ENCODE measurements at places on chromosomes 7 and 10. TPM values are rescaled to one million over a fixed set of nuclear protein-coding genes. Genes with fewer than 3 reads are reported as not detected.
A peak's percentile ranks its signal among the peaks of the same experiment; 100 is the strongest.

DNA sequence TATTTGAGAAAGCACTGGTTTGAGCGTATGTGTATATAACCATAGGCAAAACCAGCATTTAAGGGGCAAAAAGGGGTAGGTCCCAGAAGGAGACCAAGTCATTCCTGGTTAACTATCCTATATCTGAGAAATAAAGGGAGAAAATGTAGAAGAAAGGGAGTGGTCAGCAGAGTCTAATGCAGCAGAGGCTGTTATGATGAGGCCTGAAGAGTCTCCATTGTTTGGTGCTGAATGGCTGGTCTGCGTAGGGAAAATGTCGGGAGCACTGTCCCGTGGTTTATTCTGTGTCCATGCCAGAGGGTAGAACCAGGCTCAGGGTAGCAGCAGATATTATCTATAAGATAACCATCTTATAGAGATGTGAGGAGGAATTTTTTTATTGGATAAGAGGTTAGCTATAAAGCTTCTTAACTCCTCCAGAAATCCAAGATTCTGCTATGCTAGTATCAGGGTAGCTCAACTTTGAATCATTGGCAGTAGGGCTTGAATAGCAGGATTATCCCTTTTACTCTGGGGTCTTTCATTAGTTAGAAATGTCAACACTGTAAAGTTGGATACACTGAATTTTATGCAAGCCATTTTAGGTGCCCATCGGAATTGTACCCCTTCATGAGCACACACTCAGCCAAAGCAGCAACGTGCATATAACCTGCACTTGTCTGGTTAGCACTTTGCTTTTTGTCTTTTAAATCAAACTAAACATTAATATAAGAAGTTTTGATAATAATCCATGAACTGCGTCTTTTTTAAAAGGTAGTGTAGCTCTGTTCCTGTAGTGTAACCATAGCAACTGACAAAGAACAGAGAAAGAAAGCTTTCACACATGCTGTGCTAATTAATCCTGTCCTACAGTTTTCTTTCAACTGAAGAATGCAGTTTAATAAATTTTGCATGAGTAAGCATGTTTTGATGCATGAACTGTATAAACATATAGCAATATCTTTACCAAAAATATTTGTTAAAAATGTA lies 312.0 kb upstream of the FZD1 start:
- H3K4me3 ChIP-seq: no peak overlapping the region
- no peaks in the 10 kb centered on the region for H3K4me1 ChIP-seq
- H3K27ac ChIP-seq: no peak overlapping the region
- H3K36me3 ChIP-seq: no peaks in the 10 kb centered on the region

- DNase-seq: no peak
- no peak overlapping the region for H3K4me3 ChIP-seq
- no peaks in the 10 kb centered on the region for H3K27me3 ChIP-seq
- peaks cover 16% of the 10 kb centered on the region for H3K4me1 ChIP-seq
- no peaks in the 10 kb centered on the region for H3K36me3 ChIP-seq
Measured at GRCh38 chr10:30832749-30833627, 198.7 kb downstream of the ZNF438 start.

GRCh38 chr7:18590744-18591340 lies 95.3 kb downstream of the HDAC9 start:
- no peak overlapping the region for H3K27ac ChIP-seq
- no peaks in the 10 kb centered on the region for H3K4me1 ChIP-seq
- no peak overlapping the region for H3K4me3 ChIP-seq

DNA sequence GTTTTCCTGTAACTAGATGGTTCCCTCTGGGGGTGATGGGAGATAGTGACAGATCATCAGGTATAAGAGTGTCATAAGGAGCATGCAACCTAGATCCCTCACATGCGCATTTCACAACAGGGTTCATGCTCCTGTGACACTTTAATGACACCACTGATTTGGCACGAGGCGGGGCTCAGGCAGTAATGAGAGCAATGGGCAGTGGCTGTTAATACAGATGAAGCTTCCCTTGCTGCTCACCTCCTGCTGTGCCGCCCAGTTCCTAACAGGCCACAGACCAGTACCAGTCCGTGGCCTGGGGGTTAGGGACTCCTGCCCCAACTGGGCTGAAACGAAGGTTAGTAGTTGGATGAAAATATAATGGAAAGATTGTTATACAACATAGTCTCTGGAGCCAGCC lies 201.6 kb upstream of the LRRN3 start:
- no peaks in the 10 kb centered on the region for H3K27me3 ChIP-seq
- no peaks in the 10 kb centered on the region for H3K36me3 ChIP-seq
- DNase-seq: no peak
- no peak overlapping the region for H3K27ac ChIP-seq

Gene SLC16A12
- total RNA-seq: 40.3 TPM

Gene UNCX
- not detected for total RNA-seq

Gene SLC16A9
- 35.6 TPM for total RNA-seq

DNA sequence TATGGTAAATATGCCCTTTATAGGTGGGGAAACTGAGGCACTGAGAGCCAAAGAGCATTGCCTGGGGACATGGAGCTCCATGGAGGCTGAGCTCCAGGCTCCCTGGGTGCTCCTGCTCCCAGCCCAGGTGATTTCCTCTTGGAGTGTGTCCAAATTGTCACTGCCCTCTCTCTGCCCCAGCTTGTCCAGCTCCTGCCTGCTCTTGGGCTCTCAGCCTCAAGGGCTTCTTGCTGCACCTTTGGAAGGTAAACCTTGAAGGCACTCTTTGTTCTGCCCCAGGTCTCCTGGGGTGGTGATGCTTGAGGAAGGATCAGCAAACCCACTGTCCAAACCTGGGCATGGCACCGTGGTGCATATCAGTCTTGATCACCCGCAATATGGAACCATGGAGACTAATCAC lies 166.1 kb downstream of the RPS24 start:
- no peaks in the 10 kb centered on the region for H3K36me3 ChIP-seq
- H3K4me3 ChIP-seq: no peak overlapping the region
- no peaks in the 10 kb centered on the region for H3K4me1 ChIP-seq
- DNase-seq: peak; percentile 22
- H3K27me3 ChIP-seq: no peaks in the 10 kb centered on the region

- no peak for DNase-seq
- peaks cover 7% of the 10 kb centered on the region for H3K4me1 ChIP-seq
- no peaks in the 10 kb centered on the region for H3K36me3 ChIP-seq
- no peak overlapping the region for H3K27ac ChIP-seq
- H3K27me3 ChIP-seq: no peaks in the 10 kb centered on the region
Measured at GRCh38 chr10:94001416-94001810, 7.7 kb downstream of the PLCE1 start.

Gene PRPS1L1
- not detected for total RNA-seq

DNA sequence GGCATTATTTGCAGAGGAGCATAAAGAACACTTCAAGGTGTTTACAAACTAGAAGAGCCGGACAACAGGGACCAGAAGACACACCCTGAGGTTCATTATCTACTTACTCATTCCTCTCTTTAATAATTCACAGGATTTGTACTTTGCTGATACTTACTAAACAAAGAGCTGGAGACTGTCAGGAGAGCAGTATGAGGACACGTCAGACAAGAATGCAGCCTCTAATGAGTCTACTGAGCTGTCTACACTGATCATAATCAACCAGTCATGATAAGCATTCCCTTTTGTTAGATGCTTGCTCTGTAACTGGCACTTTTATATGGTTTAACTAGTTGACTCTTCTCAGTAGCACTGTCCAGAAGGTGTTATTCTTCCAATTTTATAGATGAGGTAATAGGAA lies 243.3 kb upstream of the CDC14C start:
- no peaks in the 10 kb centered on the region for H3K27me3 ChIP-seq
- no peak for DNase-seq
- H3K27ac ChIP-seq: no peak overlapping the region
- H3K4me1 ChIP-seq: no peaks in the 10 kb centered on the region

DNA sequence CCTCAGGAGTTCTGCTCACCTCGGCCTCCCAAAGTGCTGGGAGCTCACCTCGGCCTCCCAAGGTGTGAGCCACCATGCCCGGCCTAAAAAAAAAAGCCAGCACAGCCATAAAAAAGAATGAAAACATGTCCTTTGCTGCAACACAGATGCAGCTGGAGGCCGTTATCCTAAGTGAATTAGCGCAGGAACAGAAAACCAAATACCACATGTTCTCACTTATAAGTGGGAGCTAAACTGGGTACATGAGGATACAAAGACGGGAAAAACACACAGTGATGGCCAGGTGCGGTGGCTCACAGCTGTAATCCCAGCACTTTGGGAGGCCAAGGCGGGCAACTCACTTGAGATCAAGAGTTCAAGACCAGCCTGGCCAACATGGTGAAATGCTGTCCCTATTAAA lies 20.9 kb downstream of the PSPH start:
- no peaks in the 10 kb centered on the region for H3K27me3 ChIP-seq
- no peak overlapping the region for H3K27ac ChIP-seq
- H3K36me3 ChIP-seq: no peaks in the 10 kb centered on the region
- no peak for DNase-seq

Gene TRIM73
- total RNA-seq: 3.4 TPM

DNA sequence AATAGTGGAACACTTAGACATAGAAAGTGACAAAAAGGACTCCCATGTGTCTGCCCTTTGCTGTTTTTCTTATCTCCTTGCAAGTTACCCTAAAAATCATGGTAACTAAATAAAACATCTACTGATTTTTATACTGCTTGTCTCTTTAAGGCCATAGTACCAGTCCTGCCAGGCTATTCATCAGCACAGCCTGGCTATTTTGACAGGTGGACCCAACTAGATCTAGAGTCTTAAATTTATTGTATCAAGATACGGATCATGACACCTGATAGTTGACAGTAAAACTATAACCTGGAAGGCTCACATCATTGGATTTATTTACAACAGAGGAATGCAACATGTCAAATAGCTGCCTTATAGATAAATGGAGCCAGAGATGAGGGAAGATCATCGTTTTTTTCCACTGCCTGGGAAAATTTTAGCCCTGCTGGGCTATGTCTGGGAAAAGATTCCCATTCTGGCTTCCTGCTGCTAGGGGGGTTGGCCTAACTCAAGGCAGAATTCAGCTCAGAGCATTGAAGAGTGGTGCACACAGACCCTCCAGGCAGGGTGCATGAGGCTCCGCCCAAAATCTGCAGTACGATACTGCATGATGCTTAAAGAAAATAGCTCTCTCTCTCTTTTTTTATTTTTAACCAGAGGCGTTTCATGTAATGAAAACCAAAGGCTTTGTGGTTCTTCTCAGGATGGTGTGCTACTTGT lies 292.0 kb upstream of the FZD8 start:
- H3K4me1 ChIP-seq: no peaks in the 10 kb centered on the region
- no peak for DNase-seq
- no peaks in the 10 kb centered on the region for H3K36me3 ChIP-seq
- no peaks in the 10 kb centered on the region for H3K27me3 ChIP-seq
- H3K4me3 ChIP-seq: no peak overlapping the region

GRCh38 chr10:69451784-69452251 lies 553 bp downstream of the TSPAN15 start:
- DNase-seq: peak; percentile 87
- peak overlapping the region; percentile 43 for H3K4me3 ChIP-seq
- no peaks in the 10 kb centered on the region for H3K27me3 ChIP-seq
- peak overlapping the region; percentile 46 for H3K27ac ChIP-seq
- H3K4me1 ChIP-seq: peaks cover 14% of the 10 kb centered on the region

DNA sequence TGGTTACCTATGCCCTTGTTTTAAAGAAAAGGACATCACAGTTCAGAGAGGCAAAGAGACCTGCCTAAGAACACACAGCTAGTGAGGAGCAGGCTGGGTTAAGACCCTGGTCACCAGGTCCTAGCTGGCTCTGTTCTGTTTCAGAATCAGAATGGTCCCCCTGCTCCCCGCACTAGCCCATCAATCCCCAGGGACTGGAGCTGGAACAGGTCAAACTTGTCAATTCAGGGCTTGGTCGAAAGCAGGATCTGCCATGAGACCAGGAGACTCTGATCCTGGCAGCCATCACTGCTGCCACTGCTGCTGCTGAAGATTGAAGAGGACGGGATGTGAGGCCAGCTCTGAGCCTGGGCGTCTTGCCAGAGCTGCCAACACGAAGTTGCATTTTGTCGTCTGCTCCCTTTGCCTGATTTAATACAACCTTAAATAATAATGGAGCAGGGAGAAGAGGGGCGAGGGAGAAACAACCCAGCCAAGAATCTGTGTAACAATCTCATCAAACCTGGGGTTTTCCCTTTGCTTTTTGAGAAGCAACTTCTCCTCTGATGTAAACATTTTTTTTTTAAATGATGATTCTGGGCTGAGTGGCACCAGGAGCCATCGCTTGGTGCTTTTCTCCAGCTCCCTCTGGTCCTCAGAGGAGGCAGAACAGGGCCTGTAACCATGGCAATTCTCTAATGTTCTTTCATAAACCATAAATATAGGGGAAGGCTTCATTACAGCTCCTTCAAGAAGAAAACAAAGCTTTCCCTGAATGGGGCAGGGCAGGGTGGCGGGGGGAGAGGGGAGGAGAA lies 119.0 kb upstream of the SORCS3 start:
- H3K27ac ChIP-seq: no peak overlapping the region
- H3K4me1 ChIP-seq: no peaks in the 10 kb centered on the region
- DNase-seq: peak; percentile 16
- H3K4me3 ChIP-seq: no peak overlapping the region
- H3K36me3 ChIP-seq: no peaks in the 10 kb centered on the region

GRCh38 chr7:134750083-134751062 lies 29.1 kb upstream of the CALD1 start:
- no peaks in the 10 kb centered on the region for H3K4me1 ChIP-seq
- H3K27me3 ChIP-seq: no peaks in the 10 kb centered on the region
- peak; percentile 49 for DNase-seq
- no peak overlapping the region for H3K27ac ChIP-seq

DNA sequence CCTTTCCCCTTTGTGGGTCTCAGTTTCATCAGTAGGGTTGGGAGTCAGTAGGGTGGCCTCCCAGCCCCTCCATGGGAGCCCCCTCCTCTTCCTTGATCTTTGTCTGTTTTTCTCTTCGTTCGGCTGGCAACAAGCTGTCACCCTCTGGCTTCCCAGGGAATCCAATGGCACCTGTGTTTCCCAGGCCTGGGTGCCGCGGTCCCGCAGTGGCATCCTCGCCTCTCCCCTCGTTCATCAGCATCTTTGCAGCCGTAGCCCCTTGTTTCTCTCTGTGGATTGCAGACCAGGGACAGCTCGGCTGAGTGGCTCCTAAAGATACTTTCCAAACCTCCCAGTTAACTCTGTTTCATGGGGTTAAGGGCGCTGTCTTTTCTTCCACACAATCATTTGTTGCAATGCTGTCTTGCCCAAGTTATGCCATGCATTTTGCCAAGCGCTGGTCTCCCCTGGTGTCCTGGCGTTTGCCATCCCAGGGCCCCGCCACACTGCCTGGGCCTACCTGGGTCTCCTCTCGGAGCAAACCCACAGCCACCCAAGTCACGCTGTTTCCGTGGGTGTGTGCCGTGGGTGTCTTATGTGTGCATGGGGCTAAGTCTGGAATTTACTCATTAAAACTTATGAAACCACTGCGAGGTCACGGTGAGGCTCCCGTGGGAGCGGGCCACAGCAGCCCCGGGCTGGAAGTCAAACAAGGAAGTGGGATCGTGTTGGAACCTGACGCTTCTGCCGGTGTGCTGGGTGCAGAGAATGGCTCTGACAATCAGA lies 189.4 kb upstream of the SHH start:
- no peaks in the 10 kb centered on the region for H3K36me3 ChIP-seq
- H3K4me3 ChIP-seq: no peak overlapping the region
- DNase-seq: no peak
- no peak overlapping the region for H3K27ac ChIP-seq
- H3K4me1 ChIP-seq: no peaks in the 10 kb centered on the region
